Fibroblast of skin of left quadriceps (primary cell): ENCODE measurements at places on chromosomes 6 and 20.

DNA sequence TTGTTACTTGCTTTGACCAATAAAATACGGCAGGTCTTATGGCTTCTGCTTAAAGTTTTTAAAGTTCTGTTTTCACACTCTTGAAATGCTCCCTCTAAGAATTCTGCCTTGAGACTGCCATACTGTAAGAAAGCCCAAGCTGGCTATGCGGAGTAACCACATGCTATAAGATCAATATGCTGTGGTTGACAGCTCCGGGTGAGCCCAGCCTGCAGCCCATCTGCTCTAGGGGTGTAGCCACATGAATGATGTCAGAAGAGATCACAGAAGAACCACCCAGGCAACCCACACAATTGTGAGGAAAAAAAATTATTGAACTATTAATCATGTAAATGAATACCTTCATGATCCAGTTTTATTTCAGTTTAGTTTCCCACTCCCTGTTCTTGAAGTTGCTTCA lies 26.1 kb upstream of the SH3BGRL2 start:
- no peak for DNase-seq

GRCh38 chr6:113169484-113169883 lies 687.7 kb upstream of the MARCKS start:
- no peak for DNase-seq

DNA sequence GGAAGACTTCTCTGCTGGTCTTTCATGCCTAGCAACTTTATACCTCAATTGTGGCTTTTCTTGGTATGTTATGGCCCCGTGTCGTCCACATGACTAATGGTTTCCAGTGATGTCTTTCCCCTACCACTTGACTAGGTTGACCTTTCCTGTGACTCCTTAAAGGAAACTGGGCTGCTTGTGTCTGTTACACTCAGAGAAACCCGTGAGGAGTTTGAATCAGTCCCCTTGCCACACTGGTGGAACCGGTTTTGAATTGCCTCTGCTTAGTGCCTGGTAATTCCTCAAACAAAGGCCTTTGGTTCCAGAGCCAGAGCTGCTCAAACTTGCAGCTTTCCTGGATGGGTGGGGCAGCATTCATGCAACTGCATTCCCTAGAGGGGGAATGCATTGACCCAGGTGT lies 21.9 kb downstream of the ECT2L start:
- no peak for DNase-seq

- DNase-seq = no peak
Measured at GRCh38 chr20:24663496-24663895, 194.1 kb downstream of the SYNDIG1 start.

DNA sequence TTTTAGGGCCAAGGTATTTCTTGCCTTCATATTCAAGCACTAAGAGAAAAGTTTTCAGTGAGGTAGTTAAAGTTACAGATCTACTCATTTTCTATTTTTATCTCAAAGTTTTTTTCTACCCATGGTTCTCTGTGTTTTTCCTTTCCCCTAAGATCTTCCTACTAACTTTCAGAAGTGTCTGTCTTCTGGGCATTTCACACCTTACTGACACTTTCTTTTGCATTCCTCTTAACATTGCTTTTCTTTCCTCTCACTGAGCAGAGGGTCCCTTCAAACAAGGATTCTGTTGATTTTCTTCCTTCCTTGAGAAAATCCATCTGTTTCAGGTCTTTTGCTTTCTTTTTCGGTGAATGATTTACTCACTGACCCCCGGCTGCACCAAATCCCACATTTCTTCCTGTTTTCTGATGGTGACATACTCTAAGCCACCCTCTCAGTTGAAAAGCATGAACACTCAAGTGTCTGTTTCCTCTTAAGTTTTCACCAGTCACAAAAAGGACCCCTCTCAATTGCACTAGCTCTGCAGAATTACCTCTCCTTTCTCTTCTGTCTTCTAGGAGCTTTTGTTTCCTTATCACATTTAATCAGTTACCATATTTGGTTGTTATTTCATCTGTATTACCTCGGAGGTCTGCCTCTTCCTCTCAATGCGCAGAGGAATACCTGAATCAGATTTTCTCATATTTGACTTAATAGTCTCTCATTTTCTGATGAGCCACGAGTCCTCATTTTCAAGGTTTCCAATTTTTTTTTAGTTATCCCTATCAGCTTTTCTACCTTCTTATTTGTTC lies 73.5 kb upstream of the RNF217 start:
- DNase-seq = no peak

- no peak for DNase-seq
Measured at GRCh38 chr20:62709537-62709905, 885 bp downstream of the NTSR1 start.

DNA sequence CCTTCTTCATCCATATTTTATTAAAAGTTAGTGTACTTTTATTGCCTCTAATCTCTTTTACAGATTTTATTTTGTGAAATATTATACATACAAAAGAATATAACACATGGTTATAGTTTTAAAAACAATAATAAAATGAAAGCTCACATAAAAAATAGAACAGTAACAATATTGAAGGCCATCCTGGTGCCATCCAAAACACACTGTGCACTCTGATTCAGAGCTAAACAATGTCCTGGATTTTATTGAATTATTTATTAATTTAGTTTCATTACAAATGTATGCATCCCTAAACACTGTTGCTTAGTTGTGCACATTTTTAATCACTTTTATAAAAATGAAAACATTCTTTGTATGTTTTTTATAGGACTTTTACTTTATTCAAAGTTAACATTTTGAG lies 32.9 kb downstream of the RNF217 start:
- no peak for DNase-seq

- DNase-seq = no peak
Measured at GRCh38 chr20:43959079-43959919, 44.6 kb downstream of the TOX2 start.

GRCh38 chr6:163095401-163095800 lies 319.1 kb upstream of the QKI start:
- DNase-seq = no peak

DNA sequence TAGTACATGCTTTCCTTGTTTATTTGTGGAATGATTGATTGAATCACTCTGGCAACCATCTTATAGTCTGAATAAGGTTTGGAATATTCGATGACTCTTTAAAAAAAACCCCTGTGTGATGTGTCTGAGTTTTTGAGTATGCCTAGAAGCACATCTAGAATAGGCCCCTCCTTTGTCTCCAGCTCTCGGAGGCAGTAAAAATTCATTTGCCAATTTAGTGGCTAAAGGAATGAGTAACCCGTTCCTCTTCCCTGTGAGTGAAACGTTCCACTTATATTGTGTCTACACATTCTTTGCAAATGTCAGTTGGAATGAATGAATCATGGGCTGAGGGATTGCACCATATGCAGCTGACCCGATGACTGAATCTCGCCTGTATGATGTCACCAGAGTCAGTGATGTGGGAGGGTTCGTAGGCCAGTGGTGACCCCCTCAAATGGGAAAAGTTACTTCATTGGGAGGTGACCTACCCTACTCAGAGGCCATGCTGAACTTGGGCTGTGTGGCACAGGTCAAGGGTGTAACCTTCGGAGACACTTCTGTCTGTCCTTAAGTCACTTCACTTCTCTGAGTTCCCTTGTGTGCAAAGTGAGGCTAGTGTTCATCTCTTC lies 21.6 kb downstream of the MOCS3 start:
- peak; percentile 96 for DNase-seq

DNA sequence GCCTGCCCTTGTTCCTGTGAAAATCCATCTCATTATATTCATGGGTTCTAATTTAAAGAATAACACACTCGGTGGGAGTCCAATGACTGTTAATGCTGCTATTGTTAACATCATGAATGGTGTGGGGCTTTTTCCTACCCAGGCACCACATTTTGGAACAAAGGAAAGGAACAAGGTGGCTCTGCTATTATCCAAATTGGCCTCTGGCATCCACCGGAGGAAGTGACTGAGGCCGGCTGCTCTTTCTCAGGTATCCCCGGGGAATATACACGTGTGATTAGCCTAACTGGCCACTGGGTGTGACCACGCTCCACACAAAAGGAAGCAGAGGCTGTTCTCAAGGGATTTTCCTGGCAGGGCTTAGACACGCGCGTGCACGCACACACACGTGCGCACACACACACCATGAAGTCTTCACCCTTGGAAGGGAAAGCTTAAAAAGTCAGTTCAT lies 601.2 kb upstream of the ARID1B start:
- no peak for DNase-seq

GRCh38 chr20:35586751-35587425 lies 28.7 kb upstream of the SPAG4 start:
- DNase-seq = no peak

- DNase-seq = no peak
Measured at GRCh38 chr20:56983813-56984212, 282.6 kb downstream of the BMP7 start.

DNA sequence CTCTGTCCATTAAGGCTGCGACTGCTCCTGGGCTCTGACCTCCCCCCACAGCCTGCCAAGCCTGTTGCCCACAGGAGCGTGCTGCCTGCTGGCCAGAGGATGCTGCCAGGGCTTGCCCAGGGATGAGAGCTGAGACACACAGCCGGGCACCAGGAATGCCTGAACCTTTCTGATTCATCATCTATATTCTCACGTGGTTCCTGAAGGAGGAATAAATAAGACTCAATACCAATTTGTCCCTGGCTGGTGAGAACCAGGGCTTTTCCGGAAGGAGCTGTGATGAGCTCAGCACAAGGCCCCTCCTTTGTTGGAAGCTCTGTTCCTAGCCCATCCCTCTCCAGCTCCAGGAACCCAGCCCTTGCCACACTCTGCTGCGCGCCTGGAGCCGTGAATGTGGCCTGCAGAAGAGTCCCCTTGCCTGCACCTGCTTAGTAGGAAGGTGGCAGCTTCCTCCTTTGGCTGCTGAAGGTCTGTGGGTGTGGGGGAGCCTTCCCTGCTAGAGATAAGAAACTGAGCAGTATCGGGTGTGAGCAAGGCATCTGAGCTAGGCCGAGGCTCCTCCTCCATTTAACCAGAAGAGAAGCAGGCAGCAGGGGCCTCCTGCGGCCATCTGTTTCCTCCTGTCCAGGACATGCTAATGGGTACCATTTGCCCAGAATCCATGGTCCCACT lies 37.9 kb downstream of the SYNDIG1 start:
- no peak for DNase-seq

GRCh38 chr6:49576618-49577017 lies 26.1 kb downstream of the C6orf141 start:
- no peak for DNase-seq

DNA sequence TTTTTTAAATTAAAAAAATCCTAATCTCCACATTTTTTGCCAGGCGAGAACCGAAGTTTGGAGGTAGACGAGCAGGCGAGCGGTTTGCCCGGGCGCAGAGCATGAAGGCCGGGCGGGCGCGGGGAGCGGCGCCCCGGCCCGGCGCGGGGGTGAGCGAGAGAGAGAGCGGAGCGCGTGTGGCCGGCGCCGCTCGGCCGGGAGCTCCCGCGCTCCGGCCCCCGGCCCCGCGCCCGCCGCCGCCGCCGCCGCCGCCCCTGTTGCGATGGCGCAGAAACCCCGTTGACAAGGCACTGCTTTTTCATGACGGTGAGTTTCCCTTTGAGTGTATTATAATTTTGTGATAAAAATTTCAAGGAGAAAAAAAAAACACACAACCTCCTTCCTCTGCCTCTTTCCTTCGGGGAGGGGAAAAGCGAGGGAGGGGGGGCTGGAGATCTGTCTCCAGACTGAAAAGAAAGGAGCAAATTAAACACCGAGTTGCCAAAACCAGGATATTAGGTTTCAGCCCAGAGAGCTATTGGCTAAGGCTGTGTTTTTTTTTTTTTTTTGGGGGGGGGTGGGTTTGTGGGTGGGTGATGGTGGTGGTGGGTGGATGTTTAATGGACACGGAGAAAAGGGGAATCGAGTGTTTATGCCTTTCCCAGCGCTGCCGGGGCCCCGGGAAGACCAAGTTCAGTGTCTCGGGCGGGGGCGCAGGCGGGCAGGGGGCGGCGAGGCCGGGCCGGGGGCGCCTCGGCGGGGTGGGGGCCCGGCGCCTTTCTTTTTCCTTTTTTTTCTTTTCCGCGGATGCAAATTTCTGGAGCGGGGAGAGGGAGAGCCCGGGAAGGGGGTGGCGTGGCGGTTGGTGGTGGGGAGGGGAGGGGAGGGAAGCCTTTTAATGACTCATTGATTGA lies at the start of gene BICRAL:
BICRAL (plus strand) TSS at position 257 of the 893 bp plus-strand sequence. CDS start 39,971 bp downstream, outside the sequence.
- DNase-seq = peak; percentile 80

GRCh38 chr20:17494201-17494600 lies 37.0 kb downstream of the BFSP1 start:
- no peak for DNase-seq

DNA sequence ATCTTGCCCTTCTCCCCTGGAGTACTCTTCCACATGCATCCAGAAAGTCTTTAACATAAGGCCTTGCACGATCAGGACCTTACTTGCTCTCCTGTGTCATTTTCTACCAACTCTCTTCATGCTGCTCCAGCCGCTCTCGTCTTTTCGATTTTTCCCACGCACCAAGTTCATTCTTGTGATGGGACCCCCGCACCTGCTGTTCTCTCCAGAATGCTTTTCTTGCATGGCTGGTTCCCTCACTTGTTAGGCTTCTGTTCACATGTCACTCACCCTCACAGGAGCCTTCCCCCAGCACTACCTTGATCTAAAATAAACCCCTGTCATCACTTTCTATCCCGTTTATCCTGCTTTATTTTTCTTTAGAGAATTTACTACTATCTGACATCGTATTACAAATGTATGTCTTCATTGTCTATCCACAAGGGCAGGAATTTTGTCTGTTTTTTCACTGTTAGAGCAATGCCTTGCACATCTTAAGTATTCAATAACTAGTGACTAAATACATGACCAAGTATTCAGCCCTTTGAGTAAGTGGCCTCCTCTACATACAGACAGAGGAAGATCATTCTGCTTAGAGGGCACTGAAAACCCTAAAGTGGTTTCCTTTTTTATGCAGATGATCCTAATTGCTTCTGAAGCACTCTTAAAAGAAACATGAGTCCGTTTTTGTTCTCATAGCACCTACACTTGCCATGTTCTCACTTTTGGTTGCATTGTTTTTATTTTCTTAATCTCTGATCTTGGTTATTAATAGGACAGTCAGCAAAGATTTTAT lies 166.9 kb downstream of the SLC16A10 start:
- DNase-seq = no peak

GRCh38 chr20:8428988-8429387 lies 296.9 kb downstream of the PLCB1 start:
- DNase-seq = no peak

- no peak for DNase-seq
Measured at GRCh38 chr6:111579816-111580215, 25.9 kb downstream of the TRAF3IP2 start.

DNA sequence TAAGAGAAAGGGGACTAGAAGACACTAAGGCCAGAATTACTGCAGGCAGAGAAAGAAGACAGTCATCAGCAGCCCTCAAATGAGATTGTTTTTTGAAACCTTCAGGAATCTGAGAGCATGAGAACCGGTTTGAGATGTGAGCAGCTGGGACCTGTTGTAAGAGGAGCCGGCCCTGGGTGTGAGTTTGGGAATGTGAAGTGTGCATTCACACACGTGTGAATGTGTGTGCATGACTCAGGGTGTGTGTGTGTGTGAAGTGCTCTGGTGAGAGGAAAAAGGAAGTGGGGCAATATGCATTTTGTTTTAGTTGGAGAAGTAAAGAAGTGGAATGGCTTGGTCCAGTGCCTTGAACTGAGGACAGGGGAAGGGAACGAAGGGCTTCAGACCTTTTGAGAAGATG lies 4.3 kb downstream of the SCUBE3 start:
- DNase-seq = no peak

GRCh38 chr20:25188218-25188617 lies 7.3 kb upstream of the ENTPD6 start:
- no peak for DNase-seq

GRCh38 chr6:111680015-111680712 lies 74.5 kb upstream of the TRAF3IP2 start:
- no peak for DNase-seq
